NCI-H2227 treated with DMSO at 0.1 percent for 48 hours (cell line): ENCODE measurements at places on chromosomes 2 and 18.

GRCh38 chr18:70709144-70709543 lies 420.3 kb downstream of the SOCS6 start:
- DNase-seq: no peak

- DNase-seq: no peak
Observed at GRCh38 chr2:166593403-166593802, 99.4 kb upstream of the SCN7A start.

DNA sequence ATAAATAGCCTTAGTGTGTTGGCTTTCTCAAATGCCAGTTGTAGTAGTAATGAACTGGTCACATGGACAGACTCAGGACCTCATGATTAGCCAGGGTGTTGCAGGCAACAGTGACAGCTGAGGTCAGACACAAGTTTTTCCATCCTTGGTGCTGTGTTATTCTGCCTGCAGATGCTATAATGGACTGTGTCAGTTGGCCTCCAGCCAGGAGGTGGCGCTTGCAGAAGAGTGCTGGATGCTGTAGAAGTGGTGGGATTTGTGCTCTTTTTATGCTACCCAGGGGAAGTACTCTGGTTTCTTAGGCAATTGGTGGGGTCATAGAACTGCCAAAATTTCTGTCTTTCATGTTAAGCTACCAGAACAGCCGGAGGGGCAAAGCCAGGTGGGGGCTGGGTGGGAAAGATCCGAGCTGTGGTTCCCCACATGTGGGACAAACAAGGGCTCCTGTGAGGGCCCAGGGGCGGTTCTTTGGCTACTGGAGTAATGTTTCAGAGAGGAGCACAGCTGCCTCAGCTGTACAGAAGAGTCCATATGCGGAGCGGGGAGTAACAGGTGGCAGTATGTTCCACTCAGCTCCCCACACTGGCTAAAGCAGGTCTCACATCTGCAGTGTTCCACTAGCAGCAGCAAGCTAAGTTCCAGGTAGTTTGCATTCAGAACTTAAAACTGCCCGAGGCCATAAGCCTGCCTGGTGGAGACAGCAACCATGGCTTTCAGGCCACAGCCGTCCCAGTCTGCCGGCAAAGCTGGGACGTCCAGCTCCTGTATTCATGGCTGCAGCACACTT lies 104.4 kb downstream of the GULP1 start:
- no peak for DNase-seq

GRCh38 chr2:237876061-237876526 lies 16.7 kb downstream of the RAMP1 start:
- no peak for DNase-seq
